ENCODE measurements at places on chromosomes 1 and 21. TPM values are rescaled to one million over a fixed set of nuclear protein-coding genes. Genes with fewer than 3 reads are reported as not detected.

Gene CELA2A
- polyA plus RNA-seq, result not detected

Gene RGS7
- 0.54 TPM for polyA plus RNA-seq

Gene EDN2
- not detected for polyA plus RNA-seq

Gene TMEM269
- not detected for polyA plus RNA-seq

Gene CD5L
- not detected for polyA plus RNA-seq

Gene AZIN2
- 0.80 TPM for polyA plus RNA-seq

Gene LAMB3
- polyA plus RNA-seq, result not detected

Gene CFHR1
- polyA plus RNA-seq, result not detected

All from IgD-negative memory B cell (primary cell).